Stimulated activated CD4-positive, alpha-beta T cell treated with anti-CD3 and anti-CD28 coated beads, Interleukin-4, amount 100 ng/mL, for 48 hours (primary cell): ENCODE measurements at places on chromosomes 6 and 20.

DNA sequence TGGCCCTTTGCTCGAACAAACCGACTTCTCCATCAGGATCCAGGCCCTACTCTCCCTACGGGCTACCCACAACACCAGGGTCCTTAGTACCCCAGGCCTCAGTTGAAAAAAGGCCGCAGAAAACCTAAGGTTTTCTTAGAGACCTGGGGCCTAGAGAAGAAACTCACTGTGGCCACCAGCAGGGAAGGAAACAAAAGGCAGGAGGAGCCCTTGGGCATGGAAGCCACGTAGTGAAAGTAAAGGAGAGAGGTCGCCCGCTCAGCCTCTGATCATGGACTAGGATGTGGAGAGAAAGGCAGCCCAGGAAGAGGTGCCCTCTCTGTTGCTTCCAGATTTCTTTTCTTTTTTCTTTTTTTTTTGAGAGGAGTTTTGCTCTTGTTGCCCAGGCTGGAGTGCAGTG, 31.5 kb downstream of the CPNE5 start:
- no peak for DNase-seq

- DNase-seq: no peak
Observed at GRCh38 chr6:169473663-169474062, 220.0 kb upstream of the THBS2 start.

DNA sequence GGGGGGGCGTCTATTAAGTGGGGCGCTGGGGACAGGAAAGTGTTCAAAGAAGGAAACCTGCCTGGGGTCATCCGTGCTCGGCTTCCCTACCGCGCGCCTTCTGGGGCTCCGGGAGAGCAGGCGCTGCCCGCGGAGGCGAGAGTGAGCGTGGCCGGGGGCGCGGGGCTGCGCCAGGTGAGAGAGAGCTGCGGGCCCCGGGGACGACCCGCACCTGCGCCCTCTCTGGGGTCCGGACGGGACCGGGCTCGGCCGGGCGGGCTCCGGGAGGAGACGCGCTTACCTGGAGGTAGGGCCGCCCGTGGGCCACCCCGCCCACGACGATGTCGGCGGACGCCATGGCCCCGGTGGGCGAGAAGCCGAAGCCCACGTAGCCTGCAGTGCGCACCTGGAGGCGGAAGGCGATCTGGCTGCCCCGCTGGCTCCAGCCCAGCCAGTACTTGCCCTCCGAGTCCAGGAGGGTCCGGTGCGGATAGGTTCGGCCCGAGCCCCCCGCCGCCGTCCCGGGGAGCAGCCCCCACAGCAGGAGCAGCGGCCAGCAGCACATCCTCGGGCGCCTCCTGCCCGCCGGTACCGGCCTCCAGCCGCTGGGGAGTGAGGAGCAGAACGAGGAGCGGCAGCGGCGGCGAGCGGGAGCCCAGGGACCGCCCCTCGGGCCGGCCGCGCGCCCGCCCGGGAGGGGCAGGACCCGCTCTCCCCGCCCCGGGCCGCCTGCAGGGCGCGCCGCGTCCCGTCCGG, at the start of gene MOXD1:
Gene MOXD1, minus strand, starts transcription at position 593 of the 735 bp plus-strand sequence. Its CDS starts 49 bp downstream, at position 544.
- no peak for DNase-seq

GRCh38 chr6:10407018-10407673, 7.7 kb downstream of the TFAP2A start:
- DNase-seq: no peak

GRCh38 chr6:4774296-4774695, 1.9 kb upstream of the CDYL start:
- DNase-seq: no peak

DNA sequence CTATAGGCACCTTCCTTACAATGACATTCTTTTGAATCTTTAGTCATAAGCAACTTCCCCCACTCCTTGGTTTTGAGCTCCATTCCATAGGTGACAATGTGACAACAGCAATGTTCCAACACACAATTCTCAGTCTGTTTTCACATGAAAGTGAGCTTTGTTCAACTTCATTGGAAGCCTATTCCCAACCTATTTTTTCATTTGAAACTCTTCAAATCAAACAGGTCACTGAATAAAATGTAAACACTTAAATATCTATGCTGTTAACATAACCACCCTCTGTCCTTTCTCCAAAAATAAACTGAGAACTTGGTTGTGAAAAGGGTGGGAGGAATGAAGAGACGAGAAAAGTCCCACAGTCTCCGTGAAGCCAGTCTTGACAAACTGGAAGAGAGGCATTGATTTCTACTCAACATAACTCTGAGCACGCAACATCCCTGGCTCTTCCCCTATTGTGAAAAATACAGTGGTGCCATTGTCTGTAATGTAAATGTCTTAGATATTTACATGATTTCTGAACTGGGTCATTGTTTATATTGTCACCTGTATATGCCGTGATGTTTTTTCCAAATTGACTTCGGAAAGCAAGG, 343.1 kb downstream of the TFAP2A start:
- DNase-seq: no peak

DNA sequence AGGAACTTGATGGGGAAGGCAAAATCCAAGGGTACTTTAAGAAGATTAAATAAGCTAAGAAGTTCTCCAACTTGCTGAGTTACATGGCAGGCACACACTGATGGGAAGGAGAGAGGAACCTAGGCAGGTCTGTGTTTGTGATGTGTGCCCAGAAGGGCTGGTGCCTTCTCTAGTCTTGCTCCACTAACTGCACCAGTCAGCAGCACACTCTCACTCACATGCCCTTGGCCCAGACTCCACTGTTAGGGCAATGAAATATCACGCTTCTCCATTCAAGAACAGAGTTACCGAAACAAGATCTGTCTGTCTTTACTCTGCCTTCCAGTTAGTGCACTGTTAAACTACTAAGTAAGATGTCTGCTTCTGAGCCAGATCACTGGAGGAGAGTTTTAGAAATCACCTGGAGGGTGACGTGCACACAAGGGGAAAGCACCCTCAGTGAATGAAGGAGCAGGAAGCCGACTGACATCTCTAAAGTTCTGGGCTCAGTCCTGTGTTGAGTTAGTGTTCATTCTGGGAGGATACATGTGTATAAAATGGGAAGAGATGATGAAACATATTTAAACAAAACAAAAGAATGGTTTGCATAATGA, 251.1 kb downstream of the FOXC1 start:
- no peak for DNase-seq

DNA sequence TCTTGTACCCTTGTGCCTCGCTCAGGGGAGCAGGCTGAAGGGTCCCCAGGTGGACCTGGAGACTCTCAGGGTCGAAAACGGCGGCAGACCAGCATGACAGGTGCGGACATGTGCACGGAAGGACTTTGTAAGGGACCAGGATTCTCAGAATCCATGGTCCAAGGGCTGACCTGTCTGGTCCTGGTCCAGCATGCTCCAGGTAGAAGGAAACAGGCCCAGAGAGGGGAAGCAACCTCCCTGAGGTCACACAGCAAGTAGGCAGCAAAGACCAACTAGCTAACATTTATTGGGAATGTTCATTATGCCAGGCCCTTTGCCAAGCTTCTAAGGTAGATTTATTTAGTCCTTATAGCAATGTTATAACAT, 5.9 kb downstream of the CDKN1A start:
- DNase-seq: no peak

GRCh38 chr20:37526839-37527637, 638 bp downstream of the BLCAP start:
- no peak for DNase-seq

DNA sequence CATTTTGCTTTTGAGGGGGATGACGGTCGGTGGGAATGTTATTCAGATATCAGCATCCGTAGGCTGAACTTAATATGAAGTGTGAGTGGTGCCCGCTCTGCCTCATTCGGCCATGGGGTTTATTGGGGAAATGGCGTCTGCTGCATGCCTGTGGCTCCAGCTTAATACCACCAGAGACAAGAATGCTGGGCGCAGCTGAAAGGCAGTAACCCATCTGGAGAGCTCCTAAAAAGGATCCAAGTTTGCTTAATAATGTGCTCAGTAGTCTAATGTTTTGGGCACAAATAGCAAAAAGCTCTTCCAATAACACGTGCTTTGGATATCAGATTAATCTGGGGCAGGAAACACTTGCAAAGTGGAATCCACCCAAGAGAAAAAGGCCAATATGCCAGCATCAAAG, 273.0 kb upstream of the TAB2 start:
- no peak for DNase-seq

DNA sequence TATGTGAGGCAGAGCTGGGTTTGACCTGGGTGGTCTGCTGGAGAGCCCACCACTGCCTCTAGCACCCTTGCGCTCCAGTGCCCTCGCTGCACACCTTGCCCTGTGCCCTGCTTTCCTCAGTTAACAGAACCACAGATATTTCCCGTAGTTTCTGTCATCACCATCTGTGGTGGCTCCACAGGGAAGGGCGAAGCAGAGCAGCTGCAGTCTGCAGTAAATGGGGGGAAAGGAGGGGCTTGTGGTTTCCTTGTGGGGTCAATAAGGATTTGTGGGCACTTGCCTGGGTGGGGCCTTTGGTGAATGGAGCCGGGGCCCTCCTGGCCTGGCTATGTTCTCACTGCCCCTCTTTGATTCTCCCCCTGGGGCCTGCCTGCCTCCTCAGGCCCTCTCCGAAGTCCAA, 21.2 kb upstream of the CCDC167 start:
- no peak for DNase-seq

GRCh38 chr6:116595247-116595646, 21.0 kb upstream of the RSPH4A start:
- DNase-seq: no peak

- no peak for DNase-seq
Observed at GRCh38 chr20:62711703-62712101, 3.1 kb downstream of the NTSR1 start.

GRCh38 chr6:15585760-15586214, 77.0 kb downstream of the DTNBP1 start:
- no peak for DNase-seq

- no peak for DNase-seq
Observed at GRCh38 chr20:60749804-60750602, 502.1 kb upstream of the CDH4 start.

DNA sequence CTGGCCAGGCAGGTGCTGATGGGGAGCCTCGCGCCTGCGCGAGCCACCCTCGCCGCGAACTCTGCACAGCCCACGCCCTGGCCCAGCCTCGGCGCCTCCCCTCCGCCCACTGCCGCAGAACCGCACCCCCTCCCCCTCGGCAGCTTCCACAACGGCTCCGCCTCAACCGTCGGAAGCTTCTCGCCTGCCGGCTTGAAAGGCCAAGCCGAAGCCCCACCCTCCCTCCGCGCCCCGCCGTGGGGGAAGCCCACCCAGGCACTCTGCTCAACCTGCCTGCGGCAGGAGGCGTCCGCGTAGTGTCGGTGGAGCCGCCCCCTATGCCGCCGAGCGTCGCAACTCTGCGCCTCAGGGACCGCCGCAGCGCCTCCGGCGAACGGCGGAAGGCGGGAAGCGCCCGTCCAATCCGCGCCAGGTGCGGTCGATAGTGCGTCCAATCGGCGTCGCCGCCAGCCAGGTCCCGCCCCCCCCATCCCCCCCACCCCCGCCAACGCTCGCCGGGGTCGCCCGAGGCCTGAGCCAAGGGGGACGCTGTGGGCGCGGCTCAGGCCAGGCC, at the start of gene SYCP2:
Gene SYCP2, minus strand, starts transcription at position 342 of the 553 bp plus-strand sequence. CDS start 11,224 bp downstream, outside the sequence.
- peak; percentile 32 for DNase-seq

- DNase-seq: no peak
Observed at GRCh38 chr6:136586295-136586694, 36.1 kb upstream of the MAP7 start.

GRCh38 chr6:36414481-36414880, 27.0 kb upstream of the ETV7 start:
- DNase-seq: no peak

GRCh38 chr6:21138336-21139069, 455.0 kb upstream of the SOX4 start:
- DNase-seq: no peak

- DNase-seq: no peak
Observed at GRCh38 chr6:29005183-29005885, at the start of gene ZNF311. Gene ZNF311 (minus strand): TSS chr6:29005315. CDS start chr6:29003954, 1,361 bp downstream.

DNA sequence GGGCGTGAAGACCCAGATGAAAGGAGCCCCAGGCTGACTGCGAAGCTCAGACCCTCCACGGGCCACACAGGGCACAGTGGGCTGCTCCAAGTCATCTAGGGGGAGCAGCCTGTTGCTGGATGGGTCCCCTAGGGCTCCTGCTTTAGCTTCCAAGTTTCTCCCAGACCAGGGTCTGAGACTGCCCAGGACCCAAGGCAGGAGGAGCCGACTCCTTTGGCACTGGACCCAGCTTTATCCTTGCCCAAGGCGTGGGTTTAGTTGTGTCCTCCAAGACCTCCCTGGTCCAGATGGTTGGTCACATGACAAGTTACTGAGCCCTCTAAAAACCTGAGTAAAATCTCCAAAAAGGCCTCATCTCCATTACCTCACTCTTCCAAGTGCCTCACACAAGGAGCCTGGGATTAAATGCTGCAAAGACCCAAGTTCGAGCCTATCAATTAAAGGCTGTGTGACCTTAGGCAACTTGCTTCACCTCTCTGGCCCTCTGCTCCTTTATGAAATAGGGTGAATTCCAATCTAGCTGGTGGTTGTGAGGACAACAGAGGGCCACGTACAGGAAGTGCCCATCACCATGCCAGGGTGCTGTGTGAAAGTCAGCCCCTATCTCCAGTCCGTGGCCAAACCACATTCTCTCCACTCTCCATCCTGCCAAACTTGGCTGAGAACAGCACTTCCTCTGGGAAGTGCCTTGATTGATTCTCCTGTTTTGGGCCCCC, 2.5 kb downstream of the NECAB3 start:
- no peak for DNase-seq

GRCh38 chr6:157800420-157801237, 22.4 kb upstream of the SNX9 start:
- no peak for DNase-seq

- DNase-seq: no peak
Observed at GRCh38 chr6:131453803-131454202, 119.2 kb upstream of the ARG1 start.

- DNase-seq: no peak
Observed at GRCh38 chr6:3347247-3347646, 88.5 kb downstream of the PSMG4 start.

GRCh38 chr20:50460608-50461267, 49.4 kb upstream of the PTPN1 start:
- peak; percentile 78 for DNase-seq

GRCh38 chr6:156790711-156791319, 13.6 kb downstream of the ARID1B start:
- no peak for DNase-seq

DNA sequence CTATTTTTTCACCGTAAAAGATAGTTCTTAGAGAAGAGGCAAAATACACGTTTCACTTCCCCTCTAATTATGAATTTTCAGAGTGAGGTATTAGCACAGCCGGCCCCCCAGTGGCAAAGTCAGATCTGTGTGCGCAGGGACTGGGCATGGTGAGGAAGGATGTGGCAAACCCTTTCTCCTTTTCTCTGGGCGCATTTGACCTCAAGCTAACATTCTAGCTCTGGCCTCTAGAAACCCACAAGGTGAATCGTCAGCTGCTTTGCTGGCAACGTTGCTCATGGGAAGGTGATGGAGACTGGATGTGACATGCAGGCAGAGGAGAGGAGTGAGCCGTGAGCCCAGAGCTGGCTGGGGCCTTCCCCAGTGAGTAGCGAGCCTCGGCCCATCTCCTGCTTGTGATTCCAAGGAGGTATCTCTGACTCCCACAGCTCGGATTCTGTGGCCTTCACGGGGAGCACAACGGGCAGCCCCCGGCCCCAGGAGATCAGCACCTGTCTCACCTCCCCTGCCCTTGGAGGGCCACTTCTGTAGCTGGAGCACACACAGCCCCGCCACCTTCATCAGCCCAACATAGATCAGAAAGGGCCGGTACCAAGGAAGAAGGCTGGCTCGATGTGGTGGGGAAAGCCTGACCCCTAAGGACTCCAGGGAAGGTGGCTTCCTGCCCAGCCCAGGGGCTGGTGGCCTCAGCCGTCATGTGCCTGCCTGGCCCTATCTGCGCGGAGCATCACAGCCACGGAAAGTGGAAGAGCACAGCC, 152.8 kb downstream of the TAF4 start:
- DNase-seq: no peak
